Fibroblast of skin of scalp (primary cell): ENCODE measurements at places on chromosomes 3 and 15.

DNA sequence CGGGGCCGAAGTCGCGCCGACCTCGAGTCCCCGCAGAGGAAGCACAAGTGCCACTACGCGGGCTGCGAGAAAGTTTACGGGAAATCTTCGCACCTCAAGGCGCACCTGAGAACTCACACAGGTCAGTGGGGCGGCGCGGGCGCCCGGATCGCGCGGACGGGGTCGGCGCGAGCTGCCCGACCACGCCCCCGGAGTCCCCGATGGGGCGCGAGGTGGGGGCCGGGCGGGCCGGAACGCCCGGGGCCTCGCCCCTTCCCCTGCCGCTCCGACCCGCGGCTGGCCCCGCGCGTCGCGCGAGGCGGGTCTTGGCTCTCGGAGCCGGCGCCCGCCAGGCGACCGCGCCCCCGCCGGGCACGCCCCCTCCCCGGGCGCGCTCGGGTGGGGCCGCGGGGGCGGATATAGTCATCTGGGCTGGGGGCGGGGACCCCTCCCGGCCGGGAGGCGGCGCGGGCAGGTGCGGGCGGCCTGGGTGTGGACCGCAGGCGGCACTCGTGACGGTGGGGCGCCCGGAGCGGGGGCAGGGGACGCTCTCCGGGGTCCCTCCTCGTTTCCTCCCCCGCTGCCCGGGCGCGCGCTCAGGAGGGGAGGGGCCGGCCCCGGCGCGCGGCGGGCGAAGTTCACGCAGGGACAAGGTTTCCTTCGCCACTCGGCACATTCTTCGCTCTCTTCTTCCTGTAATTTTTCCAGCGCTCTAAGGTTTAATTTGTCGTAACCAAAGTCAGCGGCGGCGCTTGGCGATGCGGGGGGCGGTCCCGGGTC is 1.2 kb downstream of the KLF13 start:
- DNase-seq, result peak; percentile 42

GRCh38 chr15:100115711-100116090 is 226.1 kb downstream of the ADAMTS17 start:
- peak; percentile 22 for DNase-seq

GRCh38 chr3:124810970-124811369 is 76.2 kb downstream of the ITGB5 start:
- DNase-seq, result no peak

DNA sequence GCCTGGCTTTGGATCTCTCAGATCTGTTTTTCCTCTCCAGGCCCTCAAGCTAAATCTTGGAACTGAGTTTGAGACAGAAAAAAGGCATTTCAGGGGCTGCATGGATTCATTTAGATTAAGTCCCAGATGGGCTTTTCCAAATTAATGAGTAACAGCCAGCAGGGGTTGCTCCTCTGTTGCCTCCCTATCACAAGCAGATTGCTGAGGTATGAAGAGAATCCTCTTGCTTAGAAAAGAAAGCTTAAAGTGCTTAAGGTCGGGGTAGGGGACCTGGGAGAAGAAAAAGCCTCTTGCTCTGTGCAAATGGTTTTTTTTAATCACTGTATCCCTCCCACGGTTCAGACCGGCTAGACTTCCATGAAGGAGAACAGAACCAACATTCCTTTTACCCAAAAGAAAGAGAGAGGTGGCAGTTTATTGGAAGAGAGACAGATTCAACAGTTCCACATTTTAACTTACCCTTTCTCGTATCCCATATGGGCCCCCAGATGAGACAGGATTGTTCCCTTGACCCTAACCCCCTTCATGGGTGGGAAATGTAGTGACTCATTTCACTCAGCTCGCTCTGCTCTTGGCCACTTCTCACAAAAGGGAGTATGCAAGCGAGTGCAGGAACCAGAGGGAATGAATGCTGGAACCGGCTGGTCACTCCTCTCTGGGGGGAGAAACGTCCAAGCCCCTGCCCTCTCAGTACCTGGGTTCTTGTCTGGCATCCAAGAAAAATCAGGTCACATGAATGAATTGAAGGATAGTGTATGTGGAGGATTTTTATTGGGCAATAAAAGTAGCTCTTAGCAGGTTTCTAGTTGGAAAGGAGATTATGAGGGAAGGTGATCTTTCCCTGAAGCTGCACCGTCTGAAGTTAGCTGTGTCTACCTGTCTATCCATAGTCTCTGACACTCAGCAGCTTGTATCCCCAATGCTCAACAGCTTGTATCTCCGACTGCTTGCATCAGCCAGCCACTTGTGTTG is 745.2 kb downstream of the SI start:
- peak; percentile 62 for DNase-seq

DNA sequence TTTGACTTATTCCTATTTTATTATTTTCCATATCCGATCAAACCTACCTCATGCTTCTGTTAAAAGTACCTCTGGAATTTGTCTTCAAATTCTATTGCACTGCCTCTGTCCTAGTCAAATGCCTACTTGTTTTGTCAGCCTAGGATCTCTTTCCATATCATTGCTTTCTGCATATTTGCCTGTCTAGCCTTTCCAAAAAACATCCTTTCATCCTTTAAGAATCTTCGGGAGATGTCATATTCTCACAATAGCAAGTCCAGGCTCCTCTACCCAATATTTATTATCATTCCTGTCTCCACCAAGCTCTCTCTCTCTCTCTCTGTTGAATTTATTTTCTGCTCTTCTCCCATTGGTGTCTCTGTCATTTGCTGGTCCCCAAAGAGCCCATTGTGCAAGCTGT is 80.1 kb downstream of the LRRC28 start:
- peak; percentile 47 for DNase-seq
